ENCODE measurements at places on chromosomes 11 and 22.

DNA sequence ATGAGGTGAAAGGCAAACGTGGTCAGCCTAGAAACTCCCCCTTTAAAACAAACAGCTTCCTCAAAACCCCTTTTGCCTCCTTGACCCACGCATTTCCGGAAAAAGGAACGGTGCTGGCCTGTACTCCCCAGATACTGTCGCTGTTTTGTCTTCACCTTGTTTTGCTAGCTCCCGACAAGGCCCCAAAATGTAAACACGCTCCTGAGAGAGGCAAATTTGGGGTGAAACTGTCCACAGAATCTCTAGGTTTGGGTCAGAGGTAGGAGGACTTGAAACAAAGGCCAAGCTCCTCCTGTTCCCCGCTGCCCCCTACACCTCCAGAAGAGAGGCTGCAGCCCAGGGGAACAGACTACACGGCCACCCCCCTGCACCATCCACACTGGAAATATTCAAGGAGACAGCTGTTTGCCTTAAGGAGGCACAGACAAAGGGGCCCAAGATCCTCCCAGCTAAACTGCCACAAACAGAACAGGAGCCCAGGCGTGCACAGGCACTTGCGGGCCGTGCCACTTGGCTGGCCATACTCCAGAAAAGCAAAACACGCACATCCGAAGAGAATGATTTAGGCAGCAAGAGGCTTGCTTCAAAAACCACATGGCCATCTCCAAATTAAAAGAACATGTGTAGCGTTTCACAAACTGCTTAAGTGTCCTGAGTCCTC is 160.5 kb upstream of the GRK3 start:
- DNase-seq, result peak; percentile 20

- peak; percentile 12 for DNase-seq
Measured at GRCh38 chr22:48320683-48321451, 1506.8 kb downstream of the BRD1 start.

- DNase-seq, result peak; percentile 35
Measured at GRCh38 chr11:68460741-68461574, at the start of gene PPP6R3. Gene PPP6R3 (plus strand): TSS chr11:68460752. CDS start chr11:68537665, 76,913 bp downstream.

- no peak for DNase-seq
Measured at GRCh38 chr22:40310081-40310767, 36.1 kb upstream of the ADSL start.

DNA sequence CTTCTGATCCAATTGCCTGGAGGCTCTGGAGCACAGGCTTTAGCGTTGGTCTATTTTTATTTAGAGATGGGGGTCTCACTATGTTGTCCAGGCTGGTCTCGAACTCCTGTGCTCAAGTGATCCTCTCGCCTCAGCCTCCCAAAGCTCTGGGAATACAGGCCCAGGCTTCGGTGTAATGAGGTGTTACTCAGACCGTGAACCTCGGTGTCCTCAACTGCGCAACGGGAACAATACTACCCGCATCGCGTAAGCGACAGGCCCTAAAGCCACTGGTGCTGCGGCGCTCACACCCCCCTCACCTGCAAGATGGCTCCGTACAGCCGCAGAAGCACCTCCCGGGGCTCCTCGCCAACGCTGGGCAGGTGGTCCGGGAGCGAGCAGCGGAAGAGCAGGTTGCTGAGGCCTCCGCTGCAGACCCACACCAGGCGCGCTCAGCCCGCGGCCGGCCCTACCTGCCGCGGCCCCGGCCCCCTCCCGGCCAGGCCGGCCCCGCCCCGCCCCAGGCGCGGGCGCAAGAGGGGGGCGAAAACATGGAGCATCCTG is 628 bp downstream of the CHKB start:
- DNase-seq, result peak; percentile 5

DNA sequence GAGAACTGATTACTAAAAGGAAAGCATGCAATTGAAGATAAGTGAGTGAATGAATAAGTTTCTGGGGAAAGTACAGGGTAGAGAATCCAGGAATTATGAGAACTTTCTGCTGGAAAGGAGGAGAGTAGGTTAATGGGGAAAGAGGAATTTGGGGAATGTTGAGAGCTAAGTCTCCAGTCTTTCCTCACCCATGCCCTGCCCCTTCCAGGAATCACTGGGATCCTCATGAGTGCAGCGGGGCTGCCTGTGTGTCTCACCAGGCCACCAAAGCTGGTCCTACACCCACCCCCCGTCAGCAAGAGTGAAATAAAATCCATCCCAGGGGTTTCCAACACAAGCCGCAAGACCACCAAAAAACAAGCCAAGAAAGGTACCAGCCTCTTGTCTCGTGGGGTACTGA is 17.0 kb downstream of the DTX4 start:
- no peak for DNase-seq

DNA sequence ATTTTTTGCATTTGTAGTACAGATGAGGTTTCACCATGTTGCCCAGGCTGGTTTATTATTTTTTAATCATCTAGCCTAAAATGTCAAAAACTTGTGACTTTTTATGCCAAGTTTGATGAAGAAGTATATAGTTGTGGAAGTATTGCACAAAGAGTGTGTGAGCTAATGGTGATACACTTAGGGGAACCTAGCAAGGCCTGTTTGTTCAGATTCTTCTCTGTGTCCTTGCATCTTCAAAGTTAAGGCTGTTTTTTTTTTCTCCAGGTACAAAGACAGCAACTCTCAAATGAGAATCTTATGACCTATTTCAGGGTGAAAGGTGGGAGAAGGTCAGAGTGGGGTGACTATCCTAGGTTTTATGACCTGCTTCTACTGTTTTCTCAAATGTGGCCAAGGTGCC is 7.3 kb downstream of the SLCO2B1 start:
- DNase-seq, result no peak

DNA sequence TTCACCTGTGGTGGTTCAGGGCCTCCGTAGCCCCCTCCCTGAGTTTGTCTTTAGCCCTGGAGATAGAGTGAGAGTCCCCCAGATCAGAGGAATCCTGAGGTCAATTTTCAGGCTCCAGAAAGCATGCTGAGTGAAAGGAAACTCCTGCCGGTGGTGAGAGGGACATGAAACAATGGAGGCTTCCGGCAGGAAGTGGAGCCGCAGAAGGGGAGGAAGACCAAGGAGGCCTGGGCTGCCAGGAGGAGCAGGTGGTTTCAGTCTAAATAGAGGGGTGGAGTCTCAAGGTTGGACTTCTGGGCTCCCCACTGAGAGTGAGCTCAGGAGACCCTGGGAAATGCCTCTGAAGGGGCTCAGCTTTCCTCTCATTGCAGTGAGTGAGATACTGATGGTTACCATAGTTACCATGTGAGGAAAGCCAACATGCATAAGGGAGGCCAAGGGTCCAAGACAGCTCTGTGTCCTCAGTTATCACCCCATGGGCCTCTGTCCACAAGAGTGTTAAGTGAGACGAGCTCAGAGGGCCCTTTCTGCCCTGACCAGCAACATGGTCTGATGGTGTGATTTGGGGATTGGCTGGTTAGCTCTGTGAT is 10.7 kb downstream of the SLCO2B1 start:
- DNase-seq, result no peak

All from NCI-H1092 treated with DMSO at 0.1 percent for 48 hours (cell line).